Motor neuron (in vitro differentiated cells): ENCODE measurements at places on chromosomes 12 and 14. TPM values are rescaled to one million over a fixed set of nuclear protein-coding genes. Genes with fewer than 3 reads are reported as not detected.

The CLEC4C gene
- total RNA-seq, result 0.44 TPM in 1 of 2 replicates, not detected in the other

DNA sequence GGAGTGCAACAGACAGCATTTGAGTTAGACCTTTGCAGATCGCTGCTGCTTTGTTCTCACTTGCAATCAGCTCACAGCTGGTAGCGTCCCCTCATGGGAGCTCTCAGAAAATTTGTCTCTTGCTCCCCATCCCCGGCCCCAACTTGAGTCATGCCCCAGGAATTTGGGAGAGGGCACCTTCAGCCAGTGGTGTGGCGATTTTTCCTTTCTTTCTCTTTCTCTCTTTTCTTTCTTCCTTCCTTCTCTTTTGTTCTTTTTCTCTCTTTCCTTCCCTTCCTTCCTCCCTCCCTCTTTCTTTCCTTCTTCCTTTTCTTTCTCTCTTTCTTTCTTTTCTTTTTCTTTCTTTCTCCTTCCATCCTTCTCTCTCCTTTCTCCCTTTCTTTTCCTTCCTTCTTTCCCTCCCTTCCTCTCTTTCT, 34.2 kb upstream of the MAP1LC3B2 start:
- ATAC-seq, result no peak

The ACOT4 gene
- total RNA-seq, result 0.15 TPM in 1 of 2 replicates, not detected in the other

DNA sequence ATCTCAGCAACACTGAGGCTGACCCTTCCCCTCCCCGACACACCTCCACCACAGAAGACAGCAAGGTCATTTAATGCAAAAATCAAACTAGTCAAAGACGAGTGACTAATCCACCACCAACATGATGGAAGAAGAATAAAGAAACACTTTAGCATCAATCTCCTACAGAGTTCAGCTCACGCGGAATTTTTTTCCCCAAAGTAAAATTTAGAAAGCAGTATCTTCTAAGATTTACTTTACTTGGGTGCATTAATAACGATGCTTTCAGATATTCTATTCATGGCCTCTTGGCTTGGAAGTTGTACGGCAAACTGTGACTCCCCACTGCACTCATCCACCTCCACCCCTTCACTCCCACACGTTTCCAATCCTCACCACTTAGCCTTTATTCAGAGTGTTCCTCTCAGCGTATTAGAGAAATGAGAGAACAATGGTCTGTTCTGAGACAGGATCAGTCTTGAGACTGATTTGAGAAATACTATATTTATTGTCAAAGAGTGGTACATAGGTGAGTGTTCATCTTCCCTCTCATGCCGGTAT, 1.9 kb downstream of the EGLN3 start:
- no peak for ATAC-seq

The LRRC10 gene
- not detected in 2 replicates for total RNA-seq

The PCK2 gene
- total RNA-seq, result 47.6 and 57.9 TPM in 2 replicates

- ATAC-seq, result peak; percentile 50
Measured at GRCh38 chr12:42213023-42213422, 25.0 kb downstream of the YAF2 start.

The ADCY6 gene
- total RNA-seq, result 28.2 and 48.3 TPM in 2 replicates

The SLC5A8 gene
- not detected in 2 replicates for total RNA-seq

The CCDC196 gene
- 0.40 and 0.96 TPM in 2 replicates for total RNA-seq

DNA sequence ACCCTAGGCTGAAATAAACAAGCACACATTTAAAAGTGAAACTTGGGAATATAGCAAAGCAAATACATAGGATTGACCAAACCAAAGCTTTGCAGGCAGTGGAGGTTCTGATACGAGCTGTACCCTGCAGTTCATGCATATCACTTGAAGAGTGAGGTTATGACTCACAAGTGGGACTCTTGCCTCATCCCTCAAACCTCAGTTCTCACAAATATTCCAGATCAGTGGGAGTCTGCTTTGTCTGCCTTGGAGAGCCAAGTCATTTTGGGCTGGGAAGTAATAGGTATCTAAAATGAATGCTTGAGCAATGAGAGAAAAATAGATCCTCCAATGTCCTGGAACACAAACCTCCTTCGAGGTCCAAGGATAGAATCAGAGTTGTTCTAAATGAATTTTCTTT, 116.4 kb downstream of the LRIG3 start:
- ATAC-seq, result no peak

The OLR1 gene
- total RNA-seq, result not detected in 2 replicates

DNA sequence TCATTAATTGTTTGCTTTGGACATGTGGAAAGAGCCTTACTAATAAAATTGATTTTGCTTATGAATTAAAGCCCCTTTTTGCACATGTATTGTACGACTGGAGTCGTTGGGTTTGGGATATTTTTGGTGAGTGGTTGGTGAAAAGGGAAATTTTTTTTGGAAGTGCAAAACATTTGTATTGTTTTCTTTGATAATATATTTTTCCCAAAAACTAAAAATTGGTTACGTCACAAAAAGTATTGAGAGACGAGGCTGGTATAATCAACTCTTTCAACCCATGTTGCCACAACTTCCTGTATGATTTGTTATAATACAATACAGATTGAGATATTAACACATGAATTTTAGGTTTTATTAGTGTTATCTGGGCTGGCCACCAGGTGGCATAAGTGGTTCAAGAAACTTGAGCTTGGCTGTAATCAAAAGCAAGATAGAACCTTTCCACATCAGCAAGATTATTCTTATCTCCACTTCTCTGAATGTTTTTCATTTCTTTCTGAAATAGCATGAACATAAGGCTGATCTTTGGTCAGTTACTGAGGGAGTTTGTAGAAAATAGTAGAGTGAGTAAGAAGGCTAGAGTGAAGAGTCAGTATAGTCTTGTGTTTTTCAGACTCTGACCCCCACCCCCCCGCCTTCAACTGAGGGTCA, 8.7 kb downstream of the NGDN start:
- no peak for ATAC-seq

The BMP4 gene
- 1.8 and 2.1 TPM in 2 replicates for total RNA-seq

DNA sequence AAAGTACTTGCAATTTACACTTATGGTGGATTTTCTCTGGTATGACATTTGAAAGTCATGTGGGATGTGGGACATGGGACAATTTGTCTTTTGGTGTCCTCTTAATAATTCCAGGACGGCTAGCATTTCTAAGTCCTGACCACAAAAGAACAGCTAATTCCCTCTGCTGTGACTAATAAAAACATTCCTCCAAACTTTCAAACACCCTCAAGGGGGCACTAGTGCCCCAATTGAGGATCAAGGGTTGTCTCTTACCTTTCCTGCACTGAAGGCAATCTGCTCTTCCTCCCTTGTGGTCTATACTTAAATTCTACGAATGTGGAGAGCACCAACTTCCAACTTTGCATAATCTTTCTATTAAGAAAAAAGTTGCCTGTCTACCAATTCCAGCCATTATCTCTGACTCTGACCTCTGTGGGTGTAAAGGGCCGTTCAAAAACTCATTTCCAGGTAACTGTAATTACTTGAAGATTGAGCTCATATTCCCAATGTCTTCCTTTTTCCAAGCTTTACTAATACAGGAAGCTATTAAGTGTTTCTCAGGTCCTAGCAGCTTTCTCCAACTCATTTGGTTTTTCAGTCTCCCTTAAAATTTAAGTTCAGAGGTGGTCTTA, 210.2 kb downstream of the PTPRO start:
- ATAC-seq, result peak; percentile 90

The CYP46A1 gene
- total RNA-seq, result 3.1 and 3.8 TPM in 2 replicates

- ATAC-seq, result no peak
Measured at GRCh38 chr14:96584907-96585671, 82.9 kb downstream of the PAPOLA start.

The GARIN6 gene
- not detected in 2 replicates for total RNA-seq

DNA sequence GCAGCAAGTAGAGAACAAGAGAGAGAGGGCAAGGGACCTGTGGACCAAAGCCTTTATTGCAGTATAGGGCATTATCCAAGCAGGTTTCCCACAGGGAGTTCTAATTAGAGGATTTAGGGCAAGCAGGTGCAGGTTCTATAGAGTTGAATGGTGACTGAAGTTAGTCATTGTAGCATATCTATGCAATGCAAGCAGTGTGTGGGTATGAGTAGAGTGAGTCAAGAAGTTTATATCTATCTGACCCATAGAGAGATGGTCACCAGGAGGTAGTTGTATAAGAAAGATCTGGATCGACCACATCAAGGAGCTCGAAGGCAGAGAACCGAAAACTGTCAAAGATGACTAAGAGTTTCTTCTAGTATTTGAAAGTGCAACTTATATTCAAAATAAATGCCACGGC, 167.3 kb downstream of the PLCZ1 start:
- no peak for ATAC-seq

The TCTN2 gene
- total RNA-seq, result 2.4 and 2.6 TPM in 2 replicates

DNA sequence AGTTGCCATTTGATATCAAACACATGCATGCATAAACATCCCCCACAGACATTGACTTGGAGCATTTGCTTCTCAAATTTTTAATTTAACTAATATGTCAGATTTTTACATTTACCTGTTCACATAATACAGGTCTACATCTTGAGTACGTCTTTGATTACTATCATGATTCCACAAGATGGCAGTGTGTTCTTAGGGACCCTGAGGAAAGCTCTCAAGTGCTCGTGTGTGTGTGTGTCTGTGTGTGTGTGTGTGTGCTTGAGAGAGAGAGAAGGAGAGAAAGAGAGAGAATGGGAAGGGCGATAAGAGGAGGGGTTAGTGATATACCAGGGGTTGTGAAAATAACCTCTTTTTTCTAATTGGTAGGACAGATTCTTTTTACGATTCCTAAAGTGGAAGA, 167.1 kb upstream of the OR4E1 start:
- no peak for ATAC-seq

DNA sequence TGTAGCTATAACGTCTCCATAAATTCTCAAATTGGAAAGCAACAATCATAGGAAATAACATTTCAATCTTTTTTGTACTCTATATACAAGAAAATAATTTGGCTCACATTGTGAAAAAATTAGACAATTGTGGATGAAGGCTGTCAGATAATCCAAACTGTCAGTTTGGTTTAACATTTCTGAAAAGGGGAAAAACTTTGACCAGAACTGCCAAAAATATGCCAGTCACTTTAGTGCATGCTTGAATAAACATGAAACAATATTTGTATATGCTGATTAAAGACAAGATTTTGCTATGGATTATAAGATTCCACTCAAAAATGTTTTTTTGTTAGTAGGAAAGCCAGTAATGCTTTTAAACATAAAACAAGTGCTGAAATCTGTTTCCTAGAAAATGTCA, 38.9 kb downstream of the CCDC59 start:
- no peak for ATAC-seq

The GZMB gene
- not detected in 2 replicates for total RNA-seq

- no peak for ATAC-seq
Measured at GRCh38 chr14:99075771-99076375, 196.1 kb downstream of the BCL11B start.

GRCh38 chr12:93368766-93369165, 9.0 kb upstream of the NUDT4 start:
- no peak for ATAC-seq

- ATAC-seq, result no peak
Measured at GRCh38 chr14:72771561-72771960, 122.3 kb downstream of the DPF3 start.

The AMN gene
- 0.31 and 0.32 TPM in 2 replicates for total RNA-seq

DNA sequence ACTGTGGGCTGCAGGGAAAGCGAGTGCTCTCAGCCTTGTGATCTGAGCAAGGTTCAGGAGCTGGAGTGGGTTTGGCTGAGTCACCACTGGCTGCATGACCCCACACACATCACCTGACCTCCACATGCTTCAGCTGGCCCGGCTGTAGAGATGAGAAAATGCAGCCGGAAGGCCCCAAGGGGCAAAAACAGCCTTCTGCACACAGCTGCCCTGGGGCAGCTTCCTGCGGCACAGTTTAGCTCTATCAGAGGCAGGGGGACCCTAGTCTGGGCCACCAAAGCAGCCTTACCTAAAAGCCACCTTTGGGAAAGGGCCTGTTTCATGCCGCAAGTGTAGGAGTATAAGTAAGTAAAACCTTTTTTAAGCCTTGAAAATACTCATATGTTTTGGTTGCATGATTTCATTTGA, 123.3 kb downstream of the SSPN start:
- peak; percentile 44 for ATAC-seq

DNA sequence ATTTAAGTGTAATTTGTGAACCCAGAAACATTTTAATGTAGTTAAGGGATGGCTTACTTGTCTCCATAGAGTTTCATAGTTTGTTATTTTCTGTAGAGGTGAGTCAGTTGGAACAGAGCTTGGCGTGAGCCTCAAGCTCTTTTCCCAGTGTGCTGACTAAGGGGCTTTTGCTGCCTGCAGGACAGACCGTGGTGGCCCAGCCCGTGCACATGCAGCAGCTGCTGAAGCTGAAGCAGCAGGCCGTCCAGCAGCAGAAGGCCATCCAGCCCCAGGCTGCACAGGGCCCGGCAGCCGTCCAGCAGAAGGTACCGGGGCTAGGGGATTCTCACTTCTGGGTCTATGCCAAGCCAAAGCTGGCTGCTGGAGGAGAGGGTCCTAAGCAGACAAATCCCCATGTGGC, 76.9 kb downstream of the DDX51 start:
- ATAC-seq, result no peak

GRCh38 chr14:49879646-49880204, 13.2 kb upstream of the ARF6 start:
- ATAC-seq, result no peak

DNA sequence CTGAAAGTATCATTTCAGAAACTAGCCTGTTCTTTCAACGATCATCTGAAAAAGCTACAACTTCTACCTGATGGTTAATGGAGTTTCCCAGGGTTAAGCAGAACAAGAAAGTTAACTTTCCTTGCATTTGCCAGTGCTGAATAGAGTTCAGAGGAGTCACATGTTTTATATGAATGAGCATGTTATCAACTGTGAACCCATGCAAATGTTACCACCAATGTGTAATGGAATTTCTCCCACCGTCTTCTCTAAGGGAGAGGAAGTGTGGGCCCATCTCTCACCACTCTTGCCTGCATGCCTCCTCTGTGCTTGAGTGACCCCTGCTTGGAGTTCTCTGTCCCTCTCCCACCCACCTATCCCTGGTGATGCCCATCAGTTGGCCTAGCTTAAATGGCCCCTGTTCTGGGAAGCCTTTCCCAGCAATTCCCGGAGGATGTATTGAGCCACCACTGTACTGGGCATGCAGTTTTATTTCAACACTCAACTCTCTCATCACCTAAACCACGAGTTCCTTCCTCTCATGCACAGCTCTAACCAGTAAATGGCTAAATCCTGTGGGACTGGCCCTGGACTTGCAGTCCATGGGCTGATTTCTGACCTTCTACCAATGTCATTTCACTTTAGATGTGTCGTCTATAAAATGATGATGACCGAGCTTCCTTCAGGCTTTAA, 159.8 kb downstream of the RPAP3 start:
- ATAC-seq, result no peak

DNA sequence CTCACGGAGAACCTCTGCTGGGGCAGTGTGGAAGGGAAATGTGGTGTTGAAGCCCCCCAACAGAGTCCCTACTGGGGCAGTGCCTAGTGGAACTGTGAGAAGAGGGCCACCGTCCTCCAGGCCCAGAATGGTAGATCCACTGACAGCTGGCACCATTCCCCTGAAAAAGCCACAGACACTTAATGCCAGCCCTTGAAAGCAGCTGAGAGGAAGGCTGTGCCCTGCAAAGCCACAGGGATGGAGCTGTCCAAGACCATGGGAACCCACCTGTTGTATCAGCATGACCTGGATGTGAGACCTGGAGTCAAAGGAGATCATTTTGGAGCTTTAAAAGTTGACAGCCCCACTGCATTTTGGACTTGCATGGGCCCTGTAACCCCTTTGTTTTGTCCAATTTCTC, 363.5 kb upstream of the PRICKLE1 start:
- ATAC-seq, result no peak

GRCh38 chr12:115017346-115017745, 333.4 kb upstream of the TBX3 start:
- ATAC-seq, result no peak
